ENCODE measurements at places on chromosomes 1 and 21. TPM values are rescaled to one million over a fixed set of nuclear protein-coding genes. Genes with fewer than 3 reads are reported as not detected.

Gene WDR77
- 15.0 TPM for total RNA-seq

Gene CAP1
- 94.7 TPM for total RNA-seq

Gene MPL
- not detected for total RNA-seq

Gene SAMD13
- 1.7 TPM for total RNA-seq

Gene DPT
- 0.49 TPM for total RNA-seq

Gene AADACL4
- total RNA-seq, result not detected

Gene CD58
- total RNA-seq, result 4.7 TPM

Gene DCDC2B
- total RNA-seq, result not detected

Gene SPRR2E
- total RNA-seq, result not detected

Gene AGT
- 6.4 TPM for total RNA-seq

Gene LTN1
- total RNA-seq, result 40.8 TPM

Gene HP1BP3
- total RNA-seq, result 375 TPM

Gene XCL1
- not detected for total RNA-seq

Gene SLC35F3
- total RNA-seq, result 2.5 TPM

Gene CNKSR1
- total RNA-seq, result 3.2 TPM

Gene ORC1
- total RNA-seq, result 0.98 TPM

Gene CLDN8
- not detected for total RNA-seq

Gene TFF1
- not detected for total RNA-seq

Gene DVL1
- 43.3 TPM for total RNA-seq

Gene SLAMF6
- total RNA-seq, result not detected

Gene ERICH3
- total RNA-seq, result 15.0 TPM

Gene RIPPLY3
- under 0.01 TPM for total RNA-seq

Gene TSHB
- total RNA-seq, result not detected

Gene SMCP
- not detected for total RNA-seq

Gene GBP6
- 0.25 TPM for total RNA-seq

Gene ATP6V1G3
- total RNA-seq, result not detected

Gene DMBX1
- not detected for total RNA-seq

Gene SLC25A33
- 4.9 TPM for total RNA-seq

Gene BMP8B
- 0.49 TPM for total RNA-seq

Gene ANKRD65
- total RNA-seq, result 0.49 TPM

Gene NBPF11
- 9.3 TPM for total RNA-seq

Gene MORC3
- 93.2 TPM for total RNA-seq

Gene LMX1A
- not detected for total RNA-seq

Gene LHX4
- total RNA-seq, result not detected

Gene PDZK1
- total RNA-seq, result 2.0 TPM

Gene RGL1
- 34.7 TPM for total RNA-seq

Gene KLF17
- total RNA-seq, result under 0.01 TPM

Gene HYI
- total RNA-seq, result 29.3 TPM

Gene ST6GALNAC5
- total RNA-seq, result 31.2 TPM

Gene PPIAL4G
- total RNA-seq, result 0.25 TPM

Gene LEMD1
- total RNA-seq, result 5.4 TPM

Gene C1QTNF12
- 0.25 TPM for total RNA-seq

Gene RHBDL2
- total RNA-seq, result under 0.01 TPM

Gene TMEM69
- total RNA-seq, result 13.8 TPM

Gene MANEAL
- 26.8 TPM for total RNA-seq

Gene SYT6
- total RNA-seq, result 13.5 TPM

Gene CHIT1
- total RNA-seq, result under 0.01 TPM

Gene KCNH1
- 2.0 TPM for total RNA-seq

Gene RNF186
- not detected for total RNA-seq

Gene BRINP3
- 38.6 TPM for total RNA-seq

Measured in temporal lobe (tissue), 4 donors.